ENCODE measurements at places on chromosomes 2 and 18.

- DNase-seq: no peak
Measured at GRCh38 chr2:241248897-241249296, 60.4 kb downstream of the ANO7 start.

- no peak for DNase-seq
Measured at GRCh38 chr2:95722131-95722697, 130.4 kb downstream of the TRIM43 start.

DNA sequence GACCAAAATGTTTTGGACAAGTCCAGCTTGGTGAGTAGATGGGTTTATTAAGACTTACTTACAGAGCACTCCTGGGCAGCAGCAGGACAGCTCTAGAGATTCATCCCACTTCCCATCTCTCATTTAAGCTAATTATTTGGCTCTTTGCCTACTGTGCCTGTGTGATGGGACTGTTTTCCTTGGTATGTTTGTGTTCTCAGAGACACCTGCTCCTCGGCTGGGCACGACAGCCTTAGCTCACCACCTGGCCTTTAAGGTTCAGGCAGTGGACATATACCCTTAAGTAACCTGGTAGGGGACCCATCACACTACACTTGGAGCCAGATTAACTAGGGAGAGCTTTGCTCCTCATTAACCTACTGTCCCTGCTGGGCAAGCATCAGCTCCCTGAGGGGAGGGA lies 41.7 kb upstream of the EFEMP1 start:
- DNase-seq: peak; percentile 27

DNA sequence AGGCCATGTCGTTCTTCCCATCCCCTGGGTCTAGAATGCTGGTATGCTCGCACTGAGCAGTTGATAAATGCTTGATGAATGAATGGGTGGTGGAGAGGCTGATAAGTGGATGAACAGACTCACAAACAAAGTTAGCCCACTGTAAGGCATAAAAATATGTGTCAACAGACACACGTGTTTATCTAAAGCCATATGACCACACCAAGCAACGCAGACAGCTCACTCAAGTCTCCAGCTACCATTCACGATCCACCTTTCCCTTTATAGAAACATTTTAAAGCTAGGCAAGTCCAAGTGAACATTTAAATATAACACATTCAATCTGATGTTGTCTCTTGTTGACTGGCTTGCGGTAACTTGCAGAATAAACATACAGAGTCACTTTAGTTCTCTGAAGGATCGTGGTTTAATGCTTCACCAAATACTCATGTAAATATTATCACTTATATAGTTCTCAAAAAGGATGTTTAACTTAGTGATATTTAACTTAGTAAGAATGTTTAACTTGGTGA lies 105.5 kb downstream of the NOL10 start:
- no peak for DNase-seq

DNA sequence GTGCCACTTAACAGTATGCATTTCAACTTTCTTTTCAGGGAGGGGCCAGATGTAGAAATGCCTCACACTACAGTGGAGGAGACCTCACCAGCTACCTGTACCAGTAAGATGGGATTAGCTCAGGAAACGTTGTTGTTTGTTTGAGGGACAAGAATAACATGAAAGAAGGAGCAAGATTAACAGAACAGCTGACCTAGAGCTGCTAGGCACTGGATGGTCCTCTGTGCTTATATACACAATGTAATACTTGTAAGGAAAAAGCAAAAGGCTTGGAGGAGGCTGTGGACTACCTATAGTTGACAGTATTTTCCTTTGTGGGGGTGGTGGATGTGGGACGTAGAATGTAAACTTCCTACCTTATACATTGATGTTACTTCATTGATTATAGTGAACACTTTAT lies 154.4 kb downstream of the FMNL2 start:
- no peak for DNase-seq

- no peak for DNase-seq
Measured at GRCh38 chr2:71936076-71937030, 211.3 kb downstream of the CYP26B1 start.

- DNase-seq: no peak
Measured at GRCh38 chr2:39608686-39609441, 56.9 kb upstream of the TMEM178A start.

- DNase-seq: no peak
Measured at GRCh38 chr18:57668021-57668420, 46.4 kb upstream of the NARS1 start.

DNA sequence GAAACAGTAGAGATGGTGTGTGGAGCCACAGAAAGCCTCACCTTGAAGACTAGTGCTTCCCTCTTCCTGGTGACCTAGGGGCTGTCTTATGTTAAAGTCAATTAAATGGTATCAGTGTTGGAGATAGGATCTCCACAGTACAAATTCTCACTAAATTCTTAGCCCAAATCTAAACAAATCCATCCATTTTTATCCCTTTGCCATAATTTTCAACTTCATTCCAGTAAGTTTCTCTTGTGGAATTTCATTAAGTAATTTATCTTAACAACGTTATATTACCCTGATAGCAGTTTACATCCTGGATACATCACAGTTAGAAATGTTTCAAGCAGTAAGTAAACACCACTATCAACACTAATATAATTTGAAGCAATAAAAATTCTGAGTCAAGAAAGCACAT lies 989.4 kb upstream of the NXPH2 start:
- no peak for DNase-seq

All from SHP77 (cell line).